Cerebellar nuclear complex (tissue), 1 donor: ENCODE measurements at places on chromosomes 13 and 19.

DNA sequence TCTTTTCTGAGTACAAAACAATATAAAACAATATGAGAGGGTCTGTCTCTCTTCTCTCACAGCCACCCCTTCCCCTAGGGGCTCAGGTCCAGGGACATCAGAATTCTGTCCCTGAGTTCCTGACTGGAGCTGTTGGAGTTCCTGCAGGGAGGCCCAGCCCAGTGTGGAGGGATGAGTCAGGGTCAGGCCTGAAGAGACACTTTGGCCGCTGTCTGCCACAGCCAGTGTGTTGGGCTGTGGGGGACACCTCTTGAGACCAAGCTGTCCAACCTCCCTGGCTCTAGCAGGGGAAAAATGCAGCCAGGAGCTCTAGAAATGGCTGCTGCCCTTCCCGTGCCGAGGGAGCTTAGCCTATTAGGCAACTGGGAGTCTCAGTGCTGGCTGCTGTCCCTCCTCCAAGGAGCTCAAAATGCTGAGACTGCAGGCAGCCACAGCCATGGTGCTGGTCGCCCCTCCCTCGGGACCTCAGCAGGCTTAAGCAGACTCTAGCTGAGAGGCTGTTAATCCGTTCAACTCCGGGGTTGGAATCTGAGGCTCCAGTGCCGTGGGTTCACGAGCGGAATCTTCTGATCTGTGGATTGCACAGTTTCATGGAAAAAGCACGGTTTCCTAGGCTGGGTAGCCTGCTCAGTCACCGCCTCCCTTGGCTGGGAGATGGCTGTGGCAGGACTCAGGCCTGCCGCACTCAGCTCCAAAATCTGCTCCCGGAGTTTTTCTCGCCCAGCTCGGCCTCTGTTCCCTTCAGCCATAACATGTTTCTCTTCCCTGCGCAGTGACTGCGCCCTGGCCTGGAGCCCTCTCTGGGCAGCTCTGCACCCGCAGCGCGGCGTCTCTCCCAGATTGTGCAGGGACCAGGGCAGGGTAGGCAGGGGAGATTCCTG, 3.8 kb upstream of the ZNF626 start:
- DNase-seq, result peak; percentile 49

DNA sequence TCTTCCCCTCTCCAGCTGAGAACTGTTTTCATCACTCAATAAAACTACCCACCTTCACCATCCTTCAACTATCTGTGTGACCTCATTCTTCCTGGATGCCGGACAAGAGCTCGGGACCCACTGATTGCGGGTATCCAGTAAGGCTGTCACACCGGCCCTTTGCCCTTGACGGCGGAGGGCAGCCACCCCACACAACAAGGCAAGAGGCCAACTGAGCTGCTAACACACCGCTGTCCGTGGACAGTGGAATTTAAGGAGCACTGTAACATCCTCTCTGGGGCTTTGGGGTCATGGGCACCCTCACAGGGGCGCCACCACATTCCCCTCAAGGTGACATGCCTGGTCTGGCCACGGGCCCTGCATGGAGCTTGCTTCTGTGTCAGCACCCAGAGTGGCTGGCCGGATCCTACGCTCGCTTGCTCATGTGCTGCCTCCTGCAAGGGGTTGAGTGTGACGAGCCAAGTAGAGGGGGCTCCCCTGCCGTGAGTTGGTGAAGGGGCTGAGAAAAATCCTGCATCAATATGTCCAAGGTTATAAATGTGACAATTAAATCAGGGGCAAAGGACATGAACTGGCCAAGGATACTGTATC, 31.4 kb downstream of the LHFPL6 start:
- DNase-seq, result no peak

DNA sequence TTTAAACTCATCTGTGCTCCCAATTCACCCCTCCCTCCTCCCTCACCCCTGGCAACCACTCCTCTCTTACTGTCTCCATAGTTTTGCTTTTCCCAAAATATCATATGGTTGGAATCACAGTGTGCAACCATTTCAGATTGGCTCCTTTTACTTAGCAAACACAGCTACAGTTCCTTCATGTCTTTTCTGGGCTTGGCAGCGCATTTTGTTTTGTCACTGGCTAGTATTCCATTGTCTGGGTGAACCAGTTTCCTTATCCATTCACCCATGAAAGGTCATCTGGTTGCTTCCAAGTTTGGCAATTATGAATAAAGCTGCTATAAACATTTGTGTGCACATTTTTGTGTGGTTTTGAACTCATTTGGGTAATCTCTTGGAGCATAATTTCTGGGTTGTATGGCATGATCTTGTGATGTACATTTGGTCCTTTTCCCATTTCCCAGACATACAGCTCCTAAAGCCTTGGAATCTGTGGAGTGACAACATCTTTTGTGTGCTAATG, 23.9 kb upstream of the GAS6 start:
- no peak for DNase-seq

DNA sequence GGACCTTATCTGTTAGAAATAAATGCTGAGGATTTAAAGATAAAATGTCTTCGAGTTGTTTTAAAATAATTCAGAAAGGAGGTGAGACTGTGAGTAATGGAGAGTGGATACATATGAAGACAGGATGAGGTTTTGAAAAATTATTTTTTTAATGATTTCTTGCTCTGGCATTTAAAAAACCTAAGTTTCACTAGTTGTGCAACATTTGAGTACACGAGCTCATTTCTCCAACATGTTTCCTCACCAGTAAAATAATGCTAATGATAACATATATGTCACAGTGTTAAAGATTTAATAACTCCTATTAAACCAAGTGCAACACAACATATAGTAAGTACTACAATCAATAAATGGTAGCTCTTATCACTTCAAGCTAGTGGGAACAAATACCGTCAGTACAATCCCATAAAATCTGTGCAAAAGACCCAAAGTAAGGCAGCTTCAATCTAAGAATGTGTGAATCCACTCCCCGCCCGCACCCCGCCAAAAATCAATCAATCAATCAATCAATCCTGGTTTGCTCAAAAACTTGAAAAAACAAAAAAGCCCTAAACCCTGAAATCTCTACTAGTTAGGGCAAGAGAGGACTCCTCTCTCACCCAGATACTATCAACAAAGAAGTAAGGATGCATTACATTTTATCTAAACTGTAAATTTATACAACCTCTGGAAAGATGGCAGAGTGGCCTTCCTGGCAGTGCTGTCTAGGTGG, 1.3 kb downstream of the ALG5 start:
- no peak for DNase-seq

DNA sequence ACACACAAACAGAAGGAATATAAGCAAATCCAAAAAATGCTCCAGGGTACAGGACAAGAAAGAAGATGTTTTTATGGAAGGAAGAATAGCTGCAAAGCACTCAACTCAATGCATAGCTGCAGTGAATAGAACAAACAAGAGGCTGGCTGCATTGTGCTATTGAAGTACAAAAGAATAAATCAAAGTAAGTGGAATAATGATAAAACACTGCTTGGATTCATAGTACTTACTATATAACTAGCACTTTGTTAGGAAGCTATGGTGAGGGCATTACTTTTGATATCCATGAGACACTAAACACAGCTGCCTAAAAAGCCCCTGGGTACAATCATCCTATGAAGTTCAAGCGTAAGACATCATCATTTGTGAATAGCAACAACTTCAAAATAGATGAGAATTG, 350.1 kb downstream of the PCDH9 start:
- DNase-seq, result no peak

DNA sequence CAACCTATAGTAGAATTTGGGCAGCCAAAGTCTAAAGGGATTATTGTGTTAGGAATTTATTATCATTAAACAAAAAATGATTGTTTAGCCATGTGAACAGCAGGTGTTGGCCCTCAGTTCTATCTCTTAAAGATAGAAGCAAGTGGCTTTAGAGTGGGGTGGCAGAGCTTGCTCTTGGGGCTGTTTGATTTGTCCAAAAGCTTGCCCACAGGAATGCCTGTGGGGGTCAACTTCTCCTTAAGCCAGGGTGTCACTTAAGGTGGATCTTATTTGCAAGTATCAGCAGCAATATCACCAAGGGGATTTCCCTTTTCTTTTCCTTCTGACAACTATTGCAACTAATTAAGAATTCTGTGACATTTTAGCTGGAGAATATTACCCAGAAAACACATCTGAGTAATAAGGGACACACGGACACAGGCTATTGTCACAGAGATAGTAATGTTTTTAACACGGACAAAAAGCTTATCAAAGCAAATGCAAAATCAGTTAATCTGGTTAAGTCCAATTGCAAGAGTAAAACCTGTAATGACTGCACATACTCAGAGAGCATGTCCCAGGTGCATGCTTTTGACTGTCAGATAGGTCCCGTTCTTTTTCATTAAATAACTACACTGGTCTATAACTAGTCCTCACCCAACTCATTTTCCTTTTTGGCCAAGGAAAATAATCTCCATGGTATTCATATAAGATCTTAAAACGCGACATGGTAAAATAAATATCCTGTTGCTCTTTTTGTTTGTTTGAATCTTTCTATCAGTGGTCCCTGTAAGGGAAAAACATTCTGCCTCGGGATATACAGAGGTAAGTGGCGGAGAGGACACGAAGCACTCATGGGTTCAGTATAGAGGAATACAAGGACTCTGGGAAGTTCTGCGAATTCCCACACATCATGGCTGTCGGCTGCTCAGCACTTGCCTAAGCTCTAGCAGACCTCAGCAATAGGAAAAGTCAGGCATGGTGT, 172.1 kb upstream of the RFC3 start:
- no peak for DNase-seq

- no peak for DNase-seq
These were observed 10.2 kb downstream of the OXGR1 start for GRCh38 chr13:96984051-96984508.

GRCh38 chr13:45073809-45074208, 46.5 kb upstream of the GTF2F2 start:
- no peak for DNase-seq

- no peak for DNase-seq
These were observed 1.0 kb downstream of the IFT88 start for GRCh38 chr13:20567881-20568528.

- no peak for DNase-seq
These were observed 514 bp downstream of the PCID2 start for GRCh38 chr13:113207890-113208420.
